ENCODE measurements at places on chromosomes 6 and 20.

DNA sequence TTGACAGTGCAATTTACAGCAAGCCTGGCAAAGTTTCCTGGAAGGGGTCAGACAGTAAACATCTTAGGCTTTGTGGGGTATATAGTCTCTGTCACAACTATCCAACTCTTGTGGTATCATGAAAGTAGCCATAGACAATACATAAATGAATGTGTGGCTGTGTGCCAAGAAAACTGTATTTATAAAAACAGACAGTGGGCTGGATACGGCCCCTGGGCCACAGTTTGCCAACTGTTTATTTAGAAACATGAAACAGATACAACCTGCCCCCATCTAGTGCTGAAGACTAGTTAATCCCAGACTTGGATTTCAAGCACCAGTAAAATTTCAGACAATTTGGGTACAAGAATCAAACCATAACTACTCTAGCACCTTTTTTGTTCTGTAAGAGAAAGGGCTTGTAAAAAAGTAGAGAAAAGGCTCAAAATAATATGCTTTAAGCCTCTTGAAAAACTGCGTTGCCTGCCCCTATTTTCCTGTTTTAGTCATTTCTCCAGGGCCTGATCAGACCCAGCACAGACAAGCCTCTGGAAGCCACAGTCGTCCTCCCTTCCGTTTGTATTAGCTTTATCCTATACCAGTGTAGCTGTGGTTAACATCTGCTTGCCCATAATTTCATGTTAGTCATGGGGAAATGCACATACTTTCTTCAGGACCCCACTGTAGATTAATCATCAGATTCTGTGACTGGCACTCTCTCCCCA, 30.8 kb downstream of the JAG1 start:
- DNase-seq, result no peak

DNA sequence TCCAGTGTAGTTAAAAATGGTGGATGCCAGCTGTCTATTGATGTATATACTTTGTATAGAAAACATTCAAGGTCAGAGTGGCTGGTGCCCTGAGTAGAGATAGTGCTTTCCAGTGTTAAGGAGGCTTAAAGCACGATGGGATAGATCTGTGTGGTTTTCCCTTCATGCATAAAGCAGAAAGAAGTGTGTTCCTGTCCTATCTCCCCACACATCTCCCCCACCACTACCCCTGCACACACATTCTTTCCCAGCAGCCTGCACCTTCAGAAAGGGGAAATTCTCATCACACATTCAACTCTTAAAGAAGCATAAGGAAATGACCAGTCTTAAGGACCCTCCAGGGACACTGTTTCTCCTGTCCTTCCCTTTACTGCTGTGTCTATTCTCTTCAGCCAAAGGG, 221.7 kb upstream of the TAB2 start:
- peak; percentile 73 for DNase-seq

GRCh38 chr20:43183536-43184070, 6.1 kb downstream of the PTPRT start:
- no peak for DNase-seq

- DNase-seq, result peak; percentile 25
Observed at GRCh38 chr6:1916334-1917070, 306.8 kb downstream of the FOXC1 start.

DNA sequence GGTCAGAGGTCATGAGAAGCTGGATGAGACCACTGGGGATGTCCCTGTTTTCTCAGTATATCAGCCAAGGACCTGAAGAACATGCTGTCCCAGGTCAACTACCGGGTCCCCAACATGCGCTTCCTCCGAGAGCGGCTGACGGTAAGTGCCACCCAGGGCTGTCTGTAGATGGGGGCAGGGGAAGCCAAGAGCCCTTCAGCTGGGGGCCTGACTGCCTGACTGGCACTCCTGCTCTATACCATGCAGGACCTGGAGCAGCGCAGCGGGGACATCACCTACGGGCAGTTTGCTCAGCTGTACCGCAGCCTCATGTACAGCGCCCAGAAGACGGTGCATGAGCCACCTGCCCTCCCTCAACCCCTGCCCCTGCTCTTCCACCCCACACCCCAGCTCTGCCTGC, 25.1 kb downstream of the PLCG1 start:
- no peak for DNase-seq

- no peak for DNase-seq
Observed at GRCh38 chr6:78492351-78493017, 374.9 kb upstream of the IRAK1BP1 start.

- DNase-seq, result no peak
Observed at GRCh38 chr20:61438285-61438684, 186.2 kb downstream of the CDH4 start.

DNA sequence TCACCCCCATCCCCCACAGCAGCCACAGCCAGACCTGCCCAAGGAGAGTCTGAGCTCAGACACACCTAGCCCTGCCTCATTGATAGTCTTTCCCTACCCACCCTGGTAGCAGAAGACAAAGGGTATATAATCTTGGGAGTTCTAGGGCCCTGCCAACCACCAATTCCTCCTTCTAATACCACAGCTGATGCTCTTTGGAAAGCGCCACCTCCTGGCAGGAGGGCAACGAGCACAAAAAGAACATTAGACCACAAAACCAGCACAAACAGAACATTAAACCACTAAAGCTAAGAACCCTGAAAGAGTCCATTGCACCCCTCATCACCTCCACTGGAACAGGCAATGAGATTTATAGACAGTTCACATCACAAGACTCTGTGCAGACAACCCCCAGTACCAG, 195.8 kb upstream of the FUT9 start:
- no peak for DNase-seq

GRCh38 chr6:147961481-147962141, 381.0 kb upstream of the SASH1 start:
- DNase-seq, result no peak

DNA sequence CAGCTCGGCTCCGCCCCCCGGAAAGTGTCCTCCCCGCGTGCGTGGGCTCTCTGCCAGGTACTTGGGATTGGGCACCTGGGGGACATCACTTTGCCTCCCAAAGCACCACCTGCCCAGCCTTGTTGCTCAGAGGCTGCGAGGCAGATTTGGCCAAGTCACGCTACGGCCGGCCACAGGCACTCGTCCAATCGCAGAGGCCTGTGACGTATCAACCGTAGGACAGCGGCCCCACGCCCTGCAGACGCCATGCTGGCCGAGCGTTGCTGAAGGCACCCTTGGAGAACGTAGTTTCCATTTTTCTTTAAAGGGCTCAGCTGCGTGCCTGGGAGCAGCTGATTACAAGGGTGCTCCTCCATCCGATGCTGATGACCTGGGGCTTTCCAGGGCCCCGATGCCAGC, 3.1 kb downstream of the NTSR1 start:
- DNase-seq, result no peak

- DNase-seq, result no peak
Observed at GRCh38 chr6:111871725-111872400, 1.4 kb downstream of the FYN start.

- no peak for DNase-seq
Observed at GRCh38 chr6:15615802-15616201, 47.0 kb downstream of the DTNBP1 start.

- no peak for DNase-seq
Observed at GRCh38 chr6:34412643-34413214, 13.1 kb downstream of the RPS10 start.

DNA sequence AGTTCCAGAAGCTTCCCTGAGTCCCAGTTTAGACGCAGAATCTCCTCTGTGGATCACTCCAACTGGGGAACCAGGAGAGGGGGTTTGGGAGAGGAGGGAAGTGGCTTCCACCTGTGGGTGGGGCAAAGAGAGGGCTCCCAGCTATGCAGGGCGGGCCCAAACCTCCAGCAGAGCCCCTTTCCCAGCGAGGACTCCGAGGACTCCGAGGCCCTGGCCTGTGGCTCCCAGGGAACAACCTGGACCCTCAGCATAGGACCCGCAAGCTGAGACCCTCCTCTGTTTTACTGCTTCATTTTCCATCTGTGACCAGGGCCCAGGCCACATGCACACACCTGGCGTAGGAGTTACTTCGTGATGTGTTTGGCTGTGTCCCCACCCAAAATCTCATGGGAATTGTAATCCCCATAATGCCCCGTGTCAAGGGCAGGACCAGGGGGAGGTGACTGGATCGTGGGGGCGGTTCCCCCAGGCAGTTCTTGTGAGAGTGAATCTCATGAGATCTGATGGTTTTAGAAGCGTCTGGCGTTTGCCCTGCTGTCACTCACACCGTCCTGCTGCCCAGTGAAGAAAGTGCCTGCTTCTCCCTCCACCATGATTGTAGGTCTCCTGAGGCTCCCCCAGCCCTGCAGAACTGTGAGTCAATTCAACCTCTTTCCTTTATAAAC, 27.9 kb downstream of the NTSR1 start:
- DNase-seq, result peak; percentile 2

- no peak for DNase-seq
Observed at GRCh38 chr6:155038104-155038503, 43.0 kb downstream of the TIAM2 start.

DNA sequence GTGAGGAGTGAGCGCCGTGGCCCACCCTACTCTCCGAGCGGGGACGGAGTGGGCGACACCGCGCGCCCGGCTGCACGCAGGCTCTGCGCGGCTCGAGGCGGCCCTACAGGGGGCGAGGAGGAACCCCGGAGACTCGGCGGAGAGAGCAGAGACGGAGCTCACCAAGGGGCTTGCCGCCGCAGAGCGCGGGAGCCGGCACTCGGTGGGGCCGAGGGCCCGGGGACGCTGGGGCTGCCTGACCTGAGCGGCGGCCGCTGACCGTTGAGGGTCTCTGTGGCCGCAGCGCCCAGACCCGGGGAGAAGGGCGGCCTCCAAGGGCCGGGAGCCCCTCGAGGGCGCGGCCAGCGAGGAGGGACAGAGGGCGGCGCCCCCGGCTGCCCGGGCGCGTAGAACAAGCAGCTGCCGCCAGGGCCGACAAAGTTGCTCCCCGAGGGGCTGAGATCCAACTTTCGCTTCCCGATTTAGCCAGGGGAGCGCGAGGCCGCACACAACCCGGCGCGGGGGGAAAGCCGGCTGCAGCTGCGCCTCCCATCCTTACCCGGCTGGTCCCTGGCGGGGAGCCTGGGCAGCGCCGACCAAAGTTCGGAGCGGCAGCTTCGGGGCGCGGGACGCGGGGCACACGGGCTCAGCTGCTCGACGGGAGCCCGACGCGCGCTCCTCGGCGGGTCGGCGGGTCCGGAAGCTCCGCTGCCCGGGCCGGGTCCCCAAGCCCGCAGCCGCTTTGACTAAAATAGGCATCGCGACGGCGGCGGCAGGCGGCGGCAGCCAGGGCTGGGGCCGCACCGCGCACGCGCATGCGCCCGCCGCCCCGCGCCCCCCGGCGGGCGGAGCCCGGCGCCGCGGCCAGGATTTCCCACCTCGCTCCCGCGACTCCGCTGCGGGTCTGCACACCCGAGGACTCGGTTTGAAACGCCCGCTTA, 43.1 kb downstream of the POPDC3 start:
- DNase-seq, result no peak

- DNase-seq, result no peak
Observed at GRCh38 chr20:45372241-45372640, 5.9 kb downstream of the TP53TG5 start.

DNA sequence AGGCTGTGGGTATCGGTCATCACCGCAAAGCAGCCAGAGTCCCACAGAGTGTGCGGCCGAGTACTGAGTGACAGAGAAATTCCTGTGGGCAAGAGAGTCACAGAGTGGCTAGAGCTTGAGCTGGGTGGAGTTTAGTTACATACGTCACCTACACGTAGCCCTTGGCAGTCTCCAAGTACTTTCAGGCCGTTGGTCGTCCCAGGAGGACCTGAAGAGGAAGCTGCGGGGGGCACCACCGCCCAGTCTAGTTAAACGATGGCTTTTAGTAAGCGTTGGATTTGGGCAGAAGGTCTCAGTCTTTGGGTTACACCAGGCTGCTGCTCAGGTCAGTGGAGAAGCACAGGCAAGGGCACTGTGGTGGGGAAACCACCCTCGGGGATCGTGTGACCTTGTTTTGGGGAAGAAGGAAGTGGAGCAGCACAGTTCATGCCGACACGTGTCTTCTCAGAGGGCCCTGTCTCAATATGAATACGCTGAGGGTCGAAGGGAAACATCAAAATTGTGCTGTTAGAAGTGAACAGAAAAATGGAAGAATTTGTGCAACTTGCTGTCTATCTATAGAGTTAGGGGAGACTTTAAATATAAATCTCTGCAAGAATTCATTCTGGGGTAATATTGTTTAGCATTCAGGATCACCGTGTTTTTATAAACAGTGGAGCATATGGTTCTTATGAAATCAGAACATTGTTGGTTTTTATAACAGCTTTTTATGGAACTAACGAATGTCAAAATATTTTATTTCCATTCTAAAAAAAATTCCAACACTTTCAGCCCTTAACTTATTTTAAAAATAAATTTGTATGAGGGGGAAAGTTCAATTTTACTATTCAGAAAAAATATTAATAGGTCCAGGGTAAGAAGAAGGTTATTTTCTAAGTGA, 28.6 kb downstream of the KIF25 start:
- DNase-seq, result no peak

- no peak for DNase-seq
Observed at GRCh38 chr6:72911463-72912155, 289.7 kb downstream of the KCNQ5 start.

GRCh38 chr6:92617721-92618120, 801.6 kb downstream of the EPHA7 start:
- DNase-seq, result no peak

GRCh38 chr20:24895898-24896658, 53.0 kb upstream of the CST7 start:
- DNase-seq, result no peak

Measured in T-helper 2 cell (primary cell).